ENCODE measurements at places on chromosomes 7 and 10.

- no peak for DNase-seq
Measured at GRCh38 chr7:28955356-28955717, 2.8 kb downstream of the TRIL start.

GRCh38 chr10:70448236-70448635 is 6.8 kb upstream of the NODAL start:
- no peak for DNase-seq

- DNase-seq: no peak
Measured at GRCh38 chr7:22406715-22407114, 49.8 kb upstream of the RAPGEF5 start.

GRCh38 chr7:2066251-2066919 is 166.4 kb downstream of the MAD1L1 start:
- DNase-seq: no peak

DNA sequence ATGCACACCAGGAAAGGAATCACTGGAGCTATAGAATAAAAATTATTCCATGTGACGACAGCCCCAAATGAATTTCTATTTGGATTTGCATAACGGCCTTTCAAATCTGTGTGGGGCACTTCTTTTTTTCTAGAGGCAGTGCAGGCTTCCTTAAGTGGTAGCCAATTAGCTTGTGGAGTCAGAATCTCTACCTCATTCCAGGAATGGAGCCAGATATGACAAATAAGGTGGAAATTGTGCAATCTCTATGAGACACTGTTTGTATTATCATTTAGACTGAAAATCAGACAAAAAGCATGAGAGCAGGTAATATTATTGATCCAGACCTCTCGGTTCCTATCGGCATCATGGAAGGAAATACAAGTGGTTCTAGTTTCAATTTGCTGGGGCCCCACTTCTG is 78.7 kb downstream of the BEND7 start:
- no peak for DNase-seq

- no peak for DNase-seq
Measured at GRCh38 chr7:12859761-12860160, 172.3 kb downstream of the ARL4A start.

DNA sequence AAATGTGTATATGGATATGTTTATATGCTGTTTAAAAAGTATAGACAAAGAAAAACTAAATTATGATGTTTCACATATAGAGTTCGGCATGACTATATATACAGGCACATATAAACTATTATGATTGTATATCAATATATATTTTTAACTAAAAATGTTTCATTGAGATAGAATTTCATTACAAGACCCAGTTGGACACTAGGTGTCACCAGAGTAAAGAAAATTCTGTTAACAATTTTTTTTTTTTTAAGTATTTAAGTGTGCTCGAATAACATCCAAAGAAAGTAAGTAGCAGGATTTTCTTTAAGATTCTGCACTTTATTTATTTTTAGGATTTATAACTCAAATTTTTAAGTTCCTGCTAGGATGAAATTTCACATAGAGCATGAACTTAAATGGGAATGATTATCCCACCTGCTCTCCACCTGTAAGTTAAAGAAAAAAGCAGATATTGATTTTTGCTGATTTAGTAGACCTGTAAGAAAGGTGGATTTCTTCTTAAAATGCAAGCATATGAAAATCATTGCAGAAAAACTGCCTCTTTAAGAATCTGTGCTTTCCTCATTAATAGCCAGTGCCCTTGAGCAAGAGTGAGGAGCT is 961.5 kb downstream of the PCDH15 start:
- no peak for DNase-seq

DNA sequence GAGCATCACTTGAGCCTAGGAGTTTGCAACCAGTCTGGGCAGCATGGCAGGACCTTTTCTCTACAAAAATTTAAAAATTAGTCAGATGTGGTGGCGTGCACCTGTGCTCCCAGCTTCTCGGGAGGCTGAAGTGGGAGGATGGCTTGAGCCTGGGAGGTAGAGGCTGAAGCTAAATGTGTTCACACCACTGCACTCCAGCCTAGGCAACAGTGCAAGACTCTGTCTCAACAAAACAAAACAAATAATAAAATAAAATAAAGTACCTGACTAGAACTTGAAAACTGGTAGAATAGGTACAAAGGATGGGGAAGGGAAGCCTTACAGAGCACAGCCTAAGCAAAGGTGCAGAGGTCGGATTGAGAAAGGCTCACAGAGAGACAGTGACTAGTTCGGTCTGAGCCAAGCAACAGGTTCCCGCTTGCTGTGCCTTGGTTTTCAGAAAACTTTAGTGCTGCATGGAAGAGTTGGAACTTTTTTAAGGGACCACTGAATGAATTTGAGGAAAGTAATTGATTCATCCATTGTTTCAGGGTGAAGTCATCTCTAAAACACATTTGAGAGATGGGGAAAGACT is 100.1 kb upstream of the STK17A start:
- no peak for DNase-seq

- DNase-seq: no peak
Measured at GRCh38 chr10:75094465-75094864, 17.0 kb upstream of the SAMD8 start.

- DNase-seq: no peak
Measured at GRCh38 chr7:43384616-43385308, 198.1 kb upstream of the STK17A start.

- no peak for DNase-seq
Measured at GRCh38 chr7:89837515-89837914, 316.8 kb upstream of the STEAP1 start.

- DNase-seq: no peak
Measured at GRCh38 chr10:80333983-80334382, 22.6 kb downstream of the DYDC1 start.

GRCh38 chr10:33122014-33122809 is 164.2 kb upstream of the ITGB1 start:
- DNase-seq: no peak

DNA sequence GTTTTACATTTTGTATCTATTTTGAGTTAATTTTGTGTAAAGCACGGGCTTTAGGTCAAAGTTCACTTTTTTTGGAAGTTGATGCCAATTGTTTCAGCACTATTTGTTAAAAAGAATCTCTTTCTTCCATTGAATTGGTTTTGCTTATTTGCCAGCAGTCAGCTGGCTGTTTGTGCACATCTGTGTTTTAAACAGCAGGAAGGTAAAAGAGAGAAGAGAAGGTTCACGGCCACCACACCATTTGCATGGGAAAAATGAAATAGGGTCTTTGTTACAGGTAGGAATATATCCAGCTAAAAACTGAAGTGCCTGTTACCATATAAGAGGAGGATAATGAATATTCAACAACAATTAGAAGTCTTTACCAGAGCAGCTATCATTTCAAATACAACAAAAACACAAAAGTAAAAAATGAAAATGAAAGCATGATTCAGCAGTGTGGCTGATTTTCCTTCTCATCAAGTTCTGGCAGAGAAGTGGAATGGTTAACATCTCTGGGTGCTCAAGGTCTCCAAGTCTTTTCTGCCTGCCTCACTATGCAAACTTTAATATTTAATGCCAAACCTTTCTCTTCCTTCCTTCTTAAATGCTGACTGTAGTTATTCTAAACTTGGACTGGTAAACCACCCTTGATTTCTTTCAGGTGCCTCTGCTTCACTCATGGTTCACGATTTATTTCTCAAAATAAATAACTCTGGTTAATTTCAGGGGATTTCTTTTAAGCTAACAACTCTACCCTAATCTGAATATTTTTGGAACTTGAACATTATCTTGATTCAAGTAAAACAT is 841.5 kb downstream of the GRM8 start:
- no peak for DNase-seq

DNA sequence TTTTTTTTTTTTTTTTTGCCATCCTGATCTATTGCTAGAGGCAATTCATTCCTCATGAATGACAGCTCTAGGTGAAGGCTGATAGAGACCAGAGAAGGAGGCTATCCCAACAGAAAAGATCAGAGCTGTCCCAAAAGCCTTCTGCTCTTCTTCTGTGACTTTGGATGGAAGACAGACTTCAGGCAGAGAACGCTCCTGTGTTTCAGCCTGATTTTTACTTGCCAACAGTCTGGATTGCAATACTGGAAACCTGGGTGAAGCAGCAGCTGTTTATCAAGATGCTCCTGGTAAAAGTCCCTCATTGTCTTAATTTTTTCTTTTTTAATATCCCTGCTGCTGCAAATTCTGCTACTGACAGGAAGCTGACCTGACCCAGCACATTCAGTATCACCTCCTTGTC is 219.5 kb downstream of the CCDC3 start:
- DNase-seq: no peak

GRCh38 chr10:17783751-17784150 is 25.4 kb upstream of the MRC1 start:
- no peak for DNase-seq

DNA sequence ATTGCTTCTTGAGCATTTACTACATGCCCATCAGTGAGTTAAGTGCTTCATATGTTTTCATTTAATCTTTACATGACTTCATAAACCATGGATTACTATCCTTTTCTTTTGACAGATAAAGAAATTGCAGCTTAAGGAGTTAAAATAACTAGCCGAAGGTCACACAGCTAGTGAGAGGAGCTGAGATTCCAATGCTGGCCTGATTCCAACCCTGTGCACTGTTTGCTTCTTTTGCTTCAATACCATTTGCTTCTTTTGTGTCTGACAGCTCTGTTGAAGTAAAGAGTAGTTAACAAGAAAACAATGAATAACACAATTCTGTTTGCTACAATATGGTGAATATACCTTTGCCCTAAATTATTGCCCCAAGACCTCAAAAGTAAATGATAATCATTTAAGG is 132.4 kb downstream of the GRM3 start:
- no peak for DNase-seq

GRCh38 chr7:93226310-93226709 is at the start of gene HEPACAM2:
Gene HEPACAM2 (minus strand): TSS chr7:93226469.
- no peak for DNase-seq

- DNase-seq: no peak
Measured at GRCh38 chr7:68125168-68125567, 1128.5 kb downstream of the TYW1 start.

DNA sequence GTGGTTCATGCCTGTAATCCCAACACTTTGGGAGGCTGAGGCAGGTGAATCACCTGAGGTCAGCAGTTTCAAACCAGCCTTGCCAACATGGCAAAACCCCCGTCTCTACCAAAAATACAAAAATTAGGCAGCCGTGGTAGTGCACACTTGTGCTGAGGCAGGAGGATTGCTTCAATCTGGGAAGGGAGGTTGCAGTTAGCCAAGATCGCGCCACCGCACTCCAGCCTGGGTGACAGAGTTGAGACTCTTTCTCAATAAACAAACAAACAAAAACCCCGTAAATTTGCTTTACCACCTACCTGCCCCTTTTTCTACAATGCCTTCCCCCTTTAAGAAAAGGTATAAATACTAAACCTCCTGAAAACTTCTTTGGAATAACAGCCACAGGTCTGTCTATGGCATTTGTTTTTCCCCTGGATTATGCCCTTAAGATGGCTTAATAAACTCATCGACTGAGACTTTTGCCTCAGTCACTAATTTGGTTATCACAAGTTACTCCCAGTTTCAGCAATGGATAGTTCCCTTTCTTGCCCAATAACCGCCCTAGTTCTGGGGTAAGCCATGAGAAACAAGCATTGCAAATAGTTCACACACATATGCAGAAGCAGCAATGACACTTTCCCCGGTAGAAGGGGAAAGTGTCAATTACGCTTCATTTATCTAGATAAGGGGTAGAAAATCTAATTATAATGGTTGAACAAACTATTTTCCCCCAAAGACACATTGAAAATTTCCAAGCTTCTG is 52.8 kb upstream of the SVIL start:
- no peak for DNase-seq

DNA sequence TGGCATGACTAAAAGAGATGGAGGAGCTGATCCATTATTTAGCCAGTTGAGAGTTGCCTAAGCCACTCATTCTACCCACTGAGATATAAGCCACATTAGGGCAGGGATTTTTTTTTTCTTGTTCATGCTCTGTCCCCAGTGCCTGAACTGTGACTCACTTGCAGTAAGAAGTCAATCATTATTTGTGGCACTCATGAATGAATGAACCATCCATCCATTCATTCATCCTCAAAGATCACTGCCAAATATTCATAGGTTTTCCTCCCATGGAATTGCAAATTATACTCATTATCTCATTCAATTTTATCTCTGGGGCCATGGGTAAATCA is 22.8 kb upstream of the ARID5B start:
- no peak for DNase-seq

DNA sequence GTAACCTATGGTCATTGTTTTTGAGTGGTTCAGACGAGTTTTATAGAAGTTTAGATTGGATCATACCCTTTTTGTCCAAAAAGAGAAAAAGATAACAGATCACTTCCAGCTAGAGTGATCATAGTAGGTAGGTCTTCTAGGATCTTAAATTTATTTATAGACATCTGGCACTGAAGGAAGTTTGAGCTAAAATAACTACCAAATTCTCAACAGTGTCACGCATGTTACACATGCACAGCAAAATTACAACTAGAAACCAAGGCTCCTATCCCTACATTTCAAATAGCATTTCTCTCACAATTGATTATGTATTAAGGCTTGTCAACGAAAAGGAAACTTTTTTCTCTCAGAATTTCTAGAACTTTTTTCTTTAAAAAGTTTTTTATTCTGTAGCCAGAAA is 2.3 kb downstream of the CALU start:
- no peak for DNase-seq

GRCh38 chr7:138167222-138167621 is 91.0 kb downstream of the AKR1D1 start:
- DNase-seq: no peak

DNA sequence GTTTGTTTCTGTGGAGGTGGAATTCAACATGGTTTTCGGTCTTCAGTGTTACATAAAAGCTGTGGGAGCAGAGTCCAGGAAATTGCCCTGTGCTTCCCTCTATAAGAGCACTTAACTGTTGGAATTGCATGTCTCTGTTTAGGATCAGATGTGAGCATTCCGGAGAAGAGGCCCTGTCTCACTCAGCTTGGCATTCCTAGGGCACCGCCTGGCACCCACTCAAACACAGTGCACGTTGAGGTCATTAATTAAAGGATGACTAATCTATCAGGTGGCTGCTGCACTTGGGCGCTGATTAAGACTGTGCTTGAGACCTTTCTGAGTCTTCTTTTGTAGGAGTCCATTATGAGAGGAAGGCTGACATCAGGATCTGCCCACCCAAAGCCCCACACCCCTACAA is 82.8 kb upstream of the VIPR2 start:
- no peak for DNase-seq

DNA sequence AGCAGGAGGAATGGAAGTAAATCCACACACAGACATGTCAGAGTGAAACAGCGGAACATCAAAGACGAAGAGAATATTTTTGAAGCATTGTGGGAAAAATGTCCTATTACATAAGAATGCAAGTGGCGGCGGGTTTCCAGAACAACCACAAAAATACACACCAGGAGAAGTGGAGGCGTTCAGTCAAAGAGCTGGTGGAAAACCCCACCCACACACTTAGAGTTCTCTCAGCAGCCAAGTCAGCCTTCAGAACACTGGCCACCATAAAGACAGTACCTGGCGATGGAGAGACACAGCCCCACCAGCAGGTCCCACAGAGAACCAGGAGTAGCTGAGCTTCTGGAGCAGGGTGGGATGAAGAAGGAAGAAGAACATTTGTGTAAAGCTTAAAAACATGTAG is 23.7 kb downstream of the NKX6-2 start:
- DNase-seq: no peak

All from T-helper 22 cell (primary cell).